Activated B cell treated with CpG ODN at 0.5 μM for 24 hours (primary cell): ENCODE measurements at places on chromosomes 6 and 20. TPM values are rescaled to one million over a fixed set of nuclear protein-coding genes. Genes with fewer than 3 reads are reported as not detected.

DNA sequence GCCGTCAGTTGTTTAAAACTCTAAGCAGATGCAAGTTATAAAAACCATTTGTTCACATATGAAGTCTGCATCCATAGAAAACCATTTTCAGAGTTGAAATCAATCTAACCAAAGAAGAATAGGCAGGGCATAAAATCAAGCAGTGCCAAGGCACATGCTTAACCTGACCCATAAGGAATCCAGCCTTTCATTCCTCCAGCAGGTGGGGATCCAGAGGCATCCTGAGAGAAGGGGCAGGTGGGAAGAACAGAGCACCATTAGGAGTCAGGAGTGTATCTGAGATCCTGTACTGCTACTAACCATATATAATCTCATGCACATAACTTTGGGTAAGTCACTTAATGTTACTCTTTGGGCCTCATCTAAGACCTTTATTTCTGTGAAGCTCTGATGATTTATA, 29.4 kb upstream of the FOXO3 start:
- H3K27ac ChIP-seq, result no peak overlapping the region
- H3K4me1 ChIP-seq, result no peaks in the 10 kb centered on the region
- DNase-seq, result no peak
- H3K36me3 ChIP-seq, result no peaks in the 10 kb centered on the region
- no peaks in the 10 kb centered on the region for H3K27me3 ChIP-seq

- no peak overlapping the region for H3K27ac ChIP-seq
- H3K27me3 ChIP-seq, result no peaks in the 10 kb centered on the region
- H3K36me3 ChIP-seq, result no peaks in the 10 kb centered on the region
These were observed 949.6 kb downstream of the TBC1D32 start for GRCh38 chr6:120384671-120385070.

GRCh38 chr20:56343861-56344381, 14.9 kb upstream of the FAM210B start:
- H3K27ac ChIP-seq, result no peak overlapping the region
- DNase-seq, result no peak
- peaks cover 64% of the 10 kb centered on the region for H3K27me3 ChIP-seq
- H3K4me3 ChIP-seq, result no peak overlapping the region

DNA sequence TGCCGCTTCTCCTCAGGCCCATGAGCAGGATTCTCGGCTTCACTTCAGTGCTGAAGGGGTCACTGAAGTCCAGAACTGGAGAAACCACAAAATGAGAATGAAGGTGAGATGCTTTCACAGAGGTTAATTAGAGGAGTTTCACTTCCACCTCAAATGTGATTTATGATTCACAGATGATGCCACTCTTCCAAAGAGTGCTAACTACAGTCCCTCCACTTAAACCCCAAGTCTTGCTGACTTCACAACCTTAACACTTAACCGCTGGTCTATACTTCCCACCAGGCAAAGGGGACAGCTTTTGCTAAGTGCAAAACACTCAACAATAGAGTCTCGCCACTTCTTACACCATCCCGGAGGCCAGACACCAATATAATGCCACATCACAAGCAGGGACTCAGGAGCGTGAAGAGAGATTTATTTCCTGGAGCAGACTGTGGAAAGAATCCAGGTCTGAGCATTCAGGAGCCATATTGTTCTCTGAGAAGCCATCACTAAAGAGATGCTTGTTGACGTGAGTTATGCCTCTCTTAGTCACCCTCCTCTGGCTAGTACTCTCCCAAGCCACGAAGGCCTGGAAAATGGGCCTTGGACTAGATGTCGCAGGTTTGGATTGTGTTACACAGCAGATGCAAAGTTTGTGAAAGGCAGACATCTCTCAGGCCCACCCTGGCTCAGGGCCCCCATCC, 24.4 kb downstream of the RRAGD start:
- H3K36me3 ChIP-seq, result no peaks in the 10 kb centered on the region
- H3K4me3 ChIP-seq, result peak overlapping the region; percentile 60
- peaks cover 15% of the 10 kb centered on the region for H3K4me1 ChIP-seq
- H3K27me3 ChIP-seq, result peaks cover 4% of the 10 kb centered on the region

GRCh38 chr6:45470131-45470738, 92.5 kb upstream of the SUPT3H start:
- H3K27ac ChIP-seq, result no peak overlapping the region
- no peak overlapping the region for H3K4me3 ChIP-seq
- DNase-seq, result no peak

GRCh38 chr6:90261801-90262200, 34.8 kb downstream of the BACH2 start:
- H3K4me3 ChIP-seq, result no peak overlapping the region
- peaks cover 55% of the 10 kb centered on the region for H3K4me1 ChIP-seq
- peaks cover 82% of the 10 kb centered on the region for H3K36me3 ChIP-seq
- H3K27ac ChIP-seq, result peak overlapping the region; percentile 38

- no peaks in the 10 kb centered on the region for H3K27me3 ChIP-seq
- DNase-seq, result peak; percentile 28
- peak overlapping the region; percentile 87 for H3K27ac ChIP-seq
- H3K36me3 ChIP-seq, result no peaks in the 10 kb centered on the region
- peaks cover 42% of the 10 kb centered on the region for H3K4me1 ChIP-seq
- peak overlapping the region; percentile 76 for H3K4me3 ChIP-seq
These were observed 1.3 kb upstream of the RAMACL start for GRCh38 chr6:166587631-166588413.

DNA sequence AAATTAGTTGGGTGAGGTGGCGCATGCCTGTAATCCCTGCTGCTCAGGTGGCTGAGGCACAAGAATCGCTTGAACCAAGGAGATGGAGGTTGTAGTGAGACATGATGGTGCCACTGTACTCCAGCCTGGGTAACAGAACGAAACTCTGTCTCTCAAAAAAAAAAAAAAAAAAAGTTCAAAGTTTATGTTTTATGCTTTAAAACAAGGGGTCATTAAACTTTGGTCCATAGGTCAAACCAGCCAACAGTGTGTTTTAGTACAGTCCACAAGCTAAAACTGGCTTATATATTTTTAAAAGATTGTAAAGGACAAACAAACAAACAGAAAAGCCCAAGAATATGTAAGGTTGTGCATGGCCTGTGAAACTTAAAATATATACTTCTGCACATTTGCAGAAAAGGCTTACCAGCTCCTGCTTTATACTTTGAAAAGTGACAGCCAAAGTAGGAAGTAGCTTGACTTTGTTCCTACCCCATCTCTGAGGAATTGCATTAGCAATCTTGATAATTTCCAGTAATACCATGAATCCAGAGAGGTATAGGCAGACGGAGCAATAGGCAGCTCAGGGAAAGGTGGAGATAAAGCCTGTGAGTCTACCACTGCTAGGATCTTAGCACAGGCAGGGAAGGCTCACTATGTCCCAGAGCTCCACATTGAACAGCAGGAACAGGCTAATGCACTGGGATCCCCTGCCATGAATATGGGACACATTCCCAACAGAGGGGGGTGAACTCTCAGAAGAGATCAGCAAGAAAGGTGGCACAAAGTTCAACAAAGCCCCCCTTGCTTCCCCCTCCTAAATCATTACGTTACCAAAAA, 30.5 kb downstream of the MCM8 start:
- no peak for DNase-seq
- peaks cover 61% of the 10 kb centered on the region for H3K36me3 ChIP-seq
- no peak overlapping the region for H3K27ac ChIP-seq
- H3K4me1 ChIP-seq, result peaks cover under 1% of the 10 kb centered on the region
- no peak overlapping the region for H3K4me3 ChIP-seq

GRCh38 chr6:15662326-15663129, at the start of gene DTNBP1:
Gene DTNBP1 (minus strand): TSS chr6:15663028. CDS start chr6:15662869, 159 bp downstream.
- peak within 1 kb of the TSS; percentile 87 for H3K4me3 ChIP-seq
- H3K27me3 ChIP-seq, result no peaks in the 10 kb centered on the region
- H3K27ac ChIP-seq, result peak within 1 kb of the TSS; percentile 89
- H3K4me1 ChIP-seq, result peaks cover 49% of the 10 kb centered on the region
- peaks cover 20% of the 10 kb centered on the region for H3K36me3 ChIP-seq

DNA sequence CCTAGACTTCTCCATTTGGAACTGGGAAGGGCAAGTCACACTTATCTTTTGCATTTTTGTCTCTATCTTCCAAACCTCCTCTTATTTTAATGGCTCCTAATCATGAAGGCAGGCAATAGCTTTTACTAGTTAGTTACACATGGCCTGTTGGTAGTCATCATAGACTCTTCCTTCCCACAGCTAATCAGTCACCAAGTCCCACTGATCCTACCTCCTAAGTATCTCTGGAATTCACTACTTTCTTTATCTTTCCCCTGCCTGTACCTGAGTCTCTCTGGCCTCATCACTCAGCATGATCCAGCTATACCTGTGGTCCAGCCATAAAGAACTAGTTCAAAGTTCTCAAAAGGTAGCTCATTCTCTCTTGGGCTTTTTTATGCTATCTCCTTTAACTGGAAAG, 18.8 kb downstream of the TMX4 start:
- peaks cover 51% of the 10 kb centered on the region for H3K36me3 ChIP-seq
- no peak overlapping the region for H3K4me3 ChIP-seq
- H3K27me3 ChIP-seq, result no peaks in the 10 kb centered on the region
- DNase-seq, result no peak
- no peaks in the 10 kb centered on the region for H3K4me1 ChIP-seq

DNA sequence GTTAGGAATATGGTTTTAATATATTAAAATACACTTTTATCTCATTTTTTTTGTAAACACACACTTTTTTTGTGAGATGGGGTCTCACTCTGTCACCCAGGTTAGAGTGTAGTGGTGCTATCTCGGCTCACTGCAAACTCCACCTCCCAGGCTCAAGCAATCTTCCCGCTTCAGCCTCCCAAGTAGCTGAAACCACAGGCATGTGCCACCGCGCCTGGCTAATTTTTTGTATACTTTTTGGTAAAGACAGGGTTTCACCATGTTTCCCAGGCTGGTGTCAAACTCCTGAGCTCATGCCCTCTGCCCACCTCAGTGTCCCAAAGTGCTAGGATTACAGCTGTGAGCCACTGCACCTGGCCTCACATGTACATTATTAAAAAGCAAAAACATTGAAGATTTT, 10.8 kb downstream of the IPCEF1 start:
- peaks cover 2% of the 10 kb centered on the region for H3K27me3 ChIP-seq
- no peak overlapping the region for H3K27ac ChIP-seq
- no peaks in the 10 kb centered on the region for H3K4me1 ChIP-seq
- DNase-seq, result no peak

- DNase-seq, result no peak
- H3K27me3 ChIP-seq, result peaks cover 51% of the 10 kb centered on the region
- H3K4me1 ChIP-seq, result peaks cover 5% of the 10 kb centered on the region
- H3K36me3 ChIP-seq, result no peaks in the 10 kb centered on the region
- no peak overlapping the region for H3K27ac ChIP-seq
These were observed 128.9 kb upstream of the ZNF184 start for GRCh38 chr6:27601668-27602254.

- H3K27me3 ChIP-seq, result peaks cover 3% of the 10 kb centered on the region
- H3K4me1 ChIP-seq, result no peaks in the 10 kb centered on the region
- no peak overlapping the region for H3K4me3 ChIP-seq
- H3K36me3 ChIP-seq, result no peaks in the 10 kb centered on the region
These were observed 694.4 kb upstream of the MARCKS start for GRCh38 chr6:113162739-113163138.

HDGFL1 gene
- total RNA-seq, result not detected in 2 replicates

ZNF165 gene
- 6.0 and 6.3 TPM in 2 replicates for total RNA-seq

E2F3 gene
- total RNA-seq, result 14.0 and 15.6 TPM in 2 replicates

HLA-DRA gene
- total RNA-seq, result 2,835 and 3,035 TPM in 2 replicates

PTCRA gene
- total RNA-seq, result not detected in 2 replicates

DOK5 gene
- not detected in 2 replicates for total RNA-seq

IL17F gene
- not detected in 2 replicates for total RNA-seq

C20orf202 gene
- not detected in 2 replicates for total RNA-seq

CCDC170 gene
- total RNA-seq, result not detected in 2 replicates

COL12A1 gene
- not detected in 2 replicates for total RNA-seq
